ENCODE measurements at places on chromosomes 2 and 18. TPM values are rescaled to one million over a fixed set of nuclear protein-coding genes. Genes with fewer than 3 reads are reported as not detected.
A peak's percentile ranks its signal among the peaks of the same experiment; 100 is the strongest.

KLHL14 gene
- polyA plus RNA-seq = 10.0 TPM

GRCh38 chr2:119782308-119783027, 22.7 kb downstream of the PTPN4 start:
- H3K36me3 ChIP-seq = no peaks in the 10 kb centered on the region
- H3K27ac ChIP-seq = no peak overlapping the region
- no peak for DNase-seq
- no peak overlapping the region for H3K4me3 ChIP-seq
- H3K4me1 ChIP-seq = no peaks in the 10 kb centered on the region
- no peaks in the 10 kb centered on the region for H3K27me3 ChIP-seq

- no peak overlapping the region for H3K4me3 ChIP-seq
- H3K4me1 ChIP-seq = no peaks in the 10 kb centered on the region
- peaks cover 9% of the 10 kb centered on the region for H3K36me3 ChIP-seq
- H3K27ac ChIP-seq = no peak overlapping the region
Observed at GRCh38 chr18:69494841-69495240, 94.2 kb downstream of the DOK6 start.

- H3K4me1 ChIP-seq = no peaks in the 10 kb centered on the region
- no peaks in the 10 kb centered on the region for H3K36me3 ChIP-seq
- no peak overlapping the region for H3K27ac ChIP-seq
- no peak overlapping the region for H3K4me3 ChIP-seq
- H3K27me3 ChIP-seq = no peaks in the 10 kb centered on the region
Observed at GRCh38 chr2:145655165-145655765, 1135.3 kb upstream of the ZEB2 start.

DNA sequence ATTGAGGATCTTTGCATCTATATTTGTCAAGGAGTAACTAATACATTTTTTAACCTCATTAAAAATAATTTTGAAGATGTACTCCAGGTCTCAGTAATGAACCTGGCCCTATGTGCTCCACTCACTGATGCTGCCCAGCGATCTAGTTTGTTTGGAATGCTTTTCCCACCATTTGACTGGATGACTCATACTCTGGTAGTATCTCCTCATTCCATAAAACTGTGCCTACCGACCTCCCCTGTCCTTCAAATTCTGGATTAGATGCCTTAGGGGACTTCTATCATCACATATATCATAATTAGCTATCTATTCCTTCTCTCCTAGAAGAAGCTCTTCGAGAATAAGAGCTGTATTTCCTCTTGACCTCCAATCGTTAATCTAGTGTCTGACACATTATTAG, 83.8 kb downstream of the FAM117B start:
- no peaks in the 10 kb centered on the region for H3K27me3 ChIP-seq
- no peak for DNase-seq
- no peaks in the 10 kb centered on the region for H3K4me1 ChIP-seq
- H3K27ac ChIP-seq = no peak overlapping the region
- no peak overlapping the region for H3K4me3 ChIP-seq

GRCh38 chr2:159712929-159713420, 669 bp downstream of the MARCHF7 start:
- H3K36me3 ChIP-seq = peaks cover 7% of the 10 kb centered on the region
- no peak for DNase-seq
- H3K27ac ChIP-seq = peak overlapping the region; percentile 99
- H3K27me3 ChIP-seq = no peaks in the 10 kb centered on the region

- H3K36me3 ChIP-seq = no peaks in the 10 kb centered on the region
- H3K4me1 ChIP-seq = peaks cover 6% of the 10 kb centered on the region
- H3K27me3 ChIP-seq = no peaks in the 10 kb centered on the region
- H3K4me3 ChIP-seq = no peak overlapping the region
- H3K27ac ChIP-seq = peak overlapping the region; percentile 35
Observed at GRCh38 chr2:201807452-201807999, 1.2 kb downstream of the CDK15 start.

- peaks cover 3% of the 10 kb centered on the region for H3K4me1 ChIP-seq
- no peak overlapping the region for H3K27ac ChIP-seq
- no peak overlapping the region for H3K4me3 ChIP-seq
- no peaks in the 10 kb centered on the region for H3K27me3 ChIP-seq
Observed at GRCh38 chr18:37869051-37869450, 303.5 kb upstream of the CELF4 start.

DNA sequence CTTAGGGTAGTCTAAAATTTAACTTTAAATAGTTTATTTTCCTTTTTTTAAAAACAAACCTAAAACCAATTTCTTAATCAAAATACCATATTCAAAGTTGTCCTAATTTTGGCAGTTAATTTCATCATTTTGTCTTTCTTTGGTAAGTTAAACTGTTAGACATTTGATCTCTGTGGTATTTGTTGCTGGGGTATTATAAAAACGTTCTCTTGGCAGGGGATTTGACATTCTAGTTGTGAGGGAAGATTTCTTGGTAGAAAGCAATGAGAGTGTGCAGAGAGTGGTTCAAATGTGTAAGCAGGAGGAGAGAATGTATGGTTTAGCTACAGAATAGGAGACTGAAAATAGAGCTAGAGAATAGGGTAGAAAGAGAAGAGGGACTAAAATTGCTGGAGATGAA, 14.6 kb downstream of the GULP1 start:
- H3K4me1 ChIP-seq = no peaks in the 10 kb centered on the region
- no peak overlapping the region for H3K27ac ChIP-seq
- no peaks in the 10 kb centered on the region for H3K27me3 ChIP-seq
- DNase-seq = no peak
- H3K4me3 ChIP-seq = no peak overlapping the region

GRCh38 chr18:22504251-22505030, 86.7 kb upstream of the CTAGE1 start:
- no peak overlapping the region for H3K4me3 ChIP-seq
- H3K4me1 ChIP-seq = no peaks in the 10 kb centered on the region
- DNase-seq = no peak
- H3K27me3 ChIP-seq = no peaks in the 10 kb centered on the region
- no peak overlapping the region for H3K27ac ChIP-seq

DNA sequence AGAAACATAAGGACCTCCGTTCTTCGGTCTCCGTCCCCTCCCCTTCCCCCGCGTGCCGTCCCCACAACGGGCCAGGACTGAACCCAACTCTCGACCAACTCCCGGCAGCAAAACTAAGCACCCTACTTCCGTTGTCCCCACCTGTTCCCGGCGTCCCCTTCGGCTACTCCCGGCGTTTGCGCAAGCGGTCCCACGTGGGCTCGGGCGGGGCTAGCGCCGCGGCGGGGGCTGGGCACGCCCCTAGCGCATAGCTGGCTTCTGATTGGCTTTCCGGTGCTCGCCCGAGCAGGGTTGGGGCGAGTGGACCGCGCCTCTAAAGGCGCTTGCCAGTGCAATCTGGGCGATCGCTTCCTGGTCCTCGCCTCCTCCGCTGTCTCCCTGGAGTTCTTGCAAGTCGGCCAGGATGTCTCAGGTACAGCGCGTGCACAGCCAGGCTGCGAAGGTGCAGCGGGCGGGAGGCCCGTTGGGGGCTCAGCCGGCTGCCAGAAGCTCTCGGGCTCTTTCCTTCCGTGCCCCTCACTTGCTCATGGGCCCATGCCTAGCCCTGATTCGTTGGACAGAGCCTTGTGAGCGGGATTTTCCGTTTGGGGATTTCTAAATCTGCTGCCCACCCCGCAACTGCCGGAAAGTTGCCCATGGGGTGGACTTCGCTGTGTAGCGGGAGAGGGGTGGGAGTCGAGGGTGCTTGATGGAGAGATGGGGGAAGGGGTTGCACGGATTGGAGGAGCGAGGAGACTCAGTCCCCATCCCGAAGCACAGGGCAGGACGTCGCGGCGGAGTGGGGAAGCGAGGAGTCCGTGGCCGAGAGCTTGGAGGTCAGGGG, at the start of the genes C2orf76 and DBI:
Gene C2orf76 (minus strand): TSS at position 186 of the 823 bp plus-strand sequence. CDS start 26,875 bp downstream, outside the sequence.
Gene DBI (plus strand): TSS at position 329 of the 823 bp plus-strand sequence. CDS start 75 bp downstream, at position 404.
- peak within 1 kb of the TSS; percentile 95 for H3K27ac ChIP-seq
- H3K27me3 ChIP-seq = no peaks in the 10 kb centered on the region
- H3K4me1 ChIP-seq = peaks cover 39% of the 10 kb centered on the region
- peaks cover 5% of the 10 kb centered on the region for H3K36me3 ChIP-seq

KLHL41 gene
- polyA plus RNA-seq = 6.3 TPM

DNA sequence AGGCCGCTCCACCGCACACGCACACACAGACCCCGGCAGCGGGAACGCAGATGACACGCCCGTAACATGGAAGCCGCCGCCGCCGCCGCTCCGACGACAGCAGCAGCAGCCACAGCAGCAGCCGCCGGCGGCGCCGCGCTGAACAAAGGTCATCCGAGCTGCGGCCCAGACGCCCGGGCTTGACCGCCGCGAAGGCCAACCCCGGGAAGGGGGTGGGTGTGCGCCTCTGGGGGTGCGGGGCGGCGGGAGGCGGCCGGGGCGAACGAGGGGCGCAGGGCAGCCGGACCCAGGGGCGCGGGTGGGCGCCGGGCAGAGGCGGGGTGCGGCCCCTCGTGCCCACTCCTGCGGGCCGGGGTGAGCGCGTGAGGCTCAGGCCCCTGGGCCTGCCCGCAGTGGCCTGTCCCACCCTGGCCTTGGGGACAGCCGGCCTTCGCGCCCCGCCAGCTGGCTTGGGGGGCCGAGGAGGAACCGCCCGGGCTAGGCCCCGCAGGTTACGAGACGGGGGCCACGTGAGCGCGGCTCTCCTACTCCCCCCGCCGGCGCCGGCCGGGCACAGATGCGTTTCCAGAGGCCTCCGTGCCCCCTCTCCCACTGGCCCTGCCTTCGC, 1.0 kb upstream of the ZNF532 start:
- DNase-seq = no peak
- peak overlapping the region; percentile 96 for H3K27ac ChIP-seq
- peaks cover 6% of the 10 kb centered on the region for H3K36me3 ChIP-seq
- peak overlapping the region; percentile 36 for H3K4me3 ChIP-seq

KCNK3 gene
- 35.4 TPM for polyA plus RNA-seq

Measured in spinal cord (tissue), 10 donors.